ENCODE measurements at places on chromosomes 5 and 9.

- no peaks in the 10 kb centered on the region for H3K27me3 ChIP-seq
- H3K4me3 ChIP-seq: no peak overlapping the region
- H3K27ac ChIP-seq: no peak overlapping the region
- no peaks in the 10 kb centered on the region for H3K36me3 ChIP-seq
Measured at GRCh38 chr5:98796197-98796972, 22.9 kb downstream of the RGMB start.

DNA sequence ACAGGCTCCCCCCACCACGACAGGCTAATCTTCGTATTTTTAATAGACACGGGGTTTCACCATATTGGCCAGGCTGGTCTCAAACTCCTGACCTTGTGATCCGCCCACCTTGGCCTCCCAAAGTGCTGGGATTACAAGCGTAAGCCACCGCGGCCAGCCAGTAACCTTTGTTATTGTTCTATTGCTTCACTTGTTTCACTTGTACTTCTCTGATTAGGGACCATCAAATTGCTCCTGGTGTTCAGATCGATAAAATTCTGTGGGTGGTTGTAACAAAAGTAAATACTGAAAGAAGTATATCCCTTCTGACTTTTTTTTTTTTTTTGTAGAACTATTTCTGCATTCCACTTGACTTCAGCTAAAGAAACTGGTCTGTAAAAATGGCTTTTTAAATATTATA is 445.5 kb upstream of the CDH10 start:
- no peak for DNase-seq
- no peak overlapping the region for H3K4me3 ChIP-seq
- H3K27me3 ChIP-seq: no peaks in the 10 kb centered on the region

- no peak for DNase-seq
- no peaks in the 10 kb centered on the region for H3K27me3 ChIP-seq
- peaks cover 57% of the 10 kb centered on the region for H3K4me1 ChIP-seq
- no peak overlapping the region for H3K4me3 ChIP-seq
- no peaks in the 10 kb centered on the region for H3K36me3 ChIP-seq
- H3K27ac ChIP-seq: no peak overlapping the region
Measured at GRCh38 chr5:112270299-112271293, 148.5 kb downstream of the EPB41L4A start.

DNA sequence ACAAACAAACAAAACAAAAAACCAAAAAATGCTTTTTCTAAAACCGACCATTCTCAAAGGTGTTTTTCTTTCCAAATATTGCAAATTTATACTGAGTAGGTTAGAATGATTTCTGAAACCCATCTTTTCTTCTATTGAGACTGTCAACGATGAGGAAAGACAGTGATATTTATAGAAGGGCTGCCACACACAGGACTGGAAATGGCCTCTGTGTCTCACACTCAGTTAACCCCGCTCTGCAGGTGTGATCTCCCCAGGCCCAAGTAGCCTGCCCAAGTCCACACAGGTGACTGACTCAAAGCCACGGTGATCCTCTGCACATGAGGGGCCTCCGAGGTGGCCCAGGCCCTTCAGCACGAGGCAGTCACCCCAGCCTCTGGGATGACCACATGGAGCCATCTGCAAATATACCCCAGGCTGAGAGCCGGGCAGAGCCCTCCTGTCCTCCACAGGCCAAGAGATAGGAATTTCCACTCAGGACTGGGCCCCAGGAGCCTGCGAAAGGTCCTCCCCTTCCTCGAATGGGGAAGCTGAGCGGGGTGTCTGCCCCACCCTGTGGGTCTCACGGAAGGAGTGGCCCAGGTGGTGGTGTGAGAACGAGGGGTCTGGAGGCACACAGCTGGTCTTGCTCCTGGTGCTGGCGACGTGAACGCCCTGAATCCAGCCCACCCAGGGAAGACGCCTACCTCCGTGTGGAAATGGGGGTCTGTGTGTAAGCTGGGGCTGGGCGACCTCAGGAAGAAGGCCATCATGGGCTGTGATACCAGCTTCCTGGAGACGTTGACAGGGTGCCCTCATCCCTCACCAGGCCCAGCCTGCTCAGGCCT is 53.0 kb upstream of the PHYKPL start:
- H3K4me3 ChIP-seq: no peak overlapping the region
- DNase-seq: no peak
- no peaks in the 10 kb centered on the region for H3K27me3 ChIP-seq
- no peaks in the 10 kb centered on the region for H3K36me3 ChIP-seq

DNA sequence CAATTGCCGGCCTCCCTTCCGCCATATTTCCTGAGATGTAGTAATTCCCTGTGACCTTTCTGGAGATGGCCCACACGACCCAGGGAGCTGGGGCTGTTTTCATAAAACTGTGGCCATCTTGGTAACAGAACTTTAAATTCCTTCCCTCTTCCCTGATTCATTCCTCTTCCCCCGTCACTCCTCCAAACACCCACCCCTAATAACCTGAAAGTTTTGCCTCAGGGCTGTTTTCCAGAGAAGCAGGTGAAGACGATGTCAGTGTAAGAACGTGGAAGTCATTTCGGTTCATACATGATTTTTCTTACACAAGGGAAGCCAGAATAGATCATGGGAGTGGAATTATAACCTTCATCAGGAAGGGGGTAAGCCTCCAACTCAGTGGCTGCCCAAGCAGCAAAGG is 40.6 kb upstream of the ANKH start:
- DNase-seq: no peak
- H3K4me3 ChIP-seq: no peak overlapping the region
- H3K27ac ChIP-seq: no peak overlapping the region

GRCh38 chr9:131870156-131870555 is 130.3 kb upstream of the RAPGEF1 start:
- DNase-seq: no peak
- no peaks in the 10 kb centered on the region for H3K27me3 ChIP-seq
- no peaks in the 10 kb centered on the region for H3K36me3 ChIP-seq
- H3K4me3 ChIP-seq: no peak overlapping the region
- no peak overlapping the region for H3K27ac ChIP-seq

- DNase-seq: no peak
- no peaks in the 10 kb centered on the region for H3K4me1 ChIP-seq
- H3K27ac ChIP-seq: no peak overlapping the region
- H3K36me3 ChIP-seq: no peaks in the 10 kb centered on the region
- no peak overlapping the region for H3K4me3 ChIP-seq
- no peaks in the 10 kb centered on the region for H3K27me3 ChIP-seq
Measured at GRCh38 chr9:16982780-16983310, 112.4 kb upstream of the BNC2 start.

DNA sequence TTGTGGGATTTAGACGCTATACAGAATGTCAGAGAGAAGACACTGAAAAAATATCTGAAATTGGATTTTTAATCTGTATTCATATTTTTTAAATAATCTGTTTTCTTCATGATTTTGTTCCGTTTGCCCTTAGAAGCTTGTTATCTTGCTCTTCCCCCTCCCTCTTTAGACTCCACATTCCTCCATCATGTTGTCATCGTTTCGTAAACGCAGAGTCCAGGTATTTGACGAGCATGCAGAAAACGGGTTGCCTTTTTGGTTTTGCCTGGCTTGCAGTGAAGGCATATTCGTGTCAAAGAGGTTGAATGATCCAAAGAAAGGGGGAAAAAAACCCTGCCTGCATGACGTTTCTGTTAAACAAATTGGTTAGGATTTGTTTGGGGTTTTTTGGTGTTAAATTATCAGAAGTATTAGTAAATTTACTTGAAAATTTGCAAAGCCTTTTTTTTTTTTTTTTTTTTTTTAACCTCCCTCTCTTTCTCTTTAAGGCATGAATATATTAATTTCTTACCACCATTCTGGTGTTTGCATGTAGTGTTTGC is 2.9 kb downstream of the SPTAN1 start:
- peak overlapping the region; percentile 80 for H3K27ac ChIP-seq
- 0 out of 2 replicates have a peak, but pooled peaks cover 2% of the 10 kb centered on the region for H3K36me3 ChIP-seq
- DNase-seq: no peak
- H3K4me3 ChIP-seq: peak overlapping the region; percentile 73

DNA sequence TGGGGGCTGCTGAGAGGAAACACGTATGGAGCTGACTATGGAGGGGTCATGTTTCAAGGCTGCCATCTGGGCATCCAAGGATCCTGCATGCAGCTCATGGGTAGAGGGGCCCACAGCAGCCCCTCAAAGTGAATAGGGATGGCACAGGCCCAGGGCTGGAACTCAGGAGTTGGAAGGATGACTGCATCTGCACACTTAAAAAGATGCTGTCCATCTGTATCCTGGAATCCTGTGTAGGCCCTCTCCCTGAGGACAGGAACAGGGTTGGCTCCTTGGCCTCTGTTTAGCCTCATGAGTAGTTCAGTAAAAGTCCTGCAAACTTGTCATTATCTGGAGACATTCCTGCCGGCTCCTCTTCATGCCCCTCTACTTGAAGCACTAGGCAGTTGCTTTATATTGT is 4.0 kb downstream of the BNIP1 start:
- H3K4me1 ChIP-seq: peaks cover 16% of the 10 kb centered on the region
- no peak overlapping the region for H3K4me3 ChIP-seq
- H3K27me3 ChIP-seq: no peaks in the 10 kb centered on the region
- DNase-seq: no peak
- peaks cover 23% of the 10 kb centered on the region for H3K36me3 ChIP-seq

DNA sequence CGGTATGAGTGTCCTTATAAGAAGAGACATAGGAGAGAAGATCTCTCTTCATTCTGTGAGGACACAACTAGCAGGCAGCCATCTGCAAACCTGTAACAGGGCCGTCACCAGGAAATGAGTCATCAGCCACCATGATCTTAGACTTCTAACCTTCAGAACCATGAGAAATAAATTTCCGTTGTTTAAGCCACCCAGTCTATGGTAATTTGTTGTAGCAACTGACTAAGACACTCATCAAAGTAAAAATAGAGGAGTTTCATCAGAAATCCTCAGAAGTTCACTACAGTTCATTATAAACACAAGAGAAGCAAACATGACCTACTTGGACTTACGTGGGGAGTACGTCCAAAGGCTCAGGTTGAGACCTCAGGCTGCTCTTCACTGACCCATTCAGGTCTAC is 357.7 kb downstream of the SEMA5A start:
- H3K4me3 ChIP-seq: no peak overlapping the region
- no peak for DNase-seq
- no peaks in the 10 kb centered on the region for H3K36me3 ChIP-seq
- no peaks in the 10 kb centered on the region for H3K4me1 ChIP-seq

DNA sequence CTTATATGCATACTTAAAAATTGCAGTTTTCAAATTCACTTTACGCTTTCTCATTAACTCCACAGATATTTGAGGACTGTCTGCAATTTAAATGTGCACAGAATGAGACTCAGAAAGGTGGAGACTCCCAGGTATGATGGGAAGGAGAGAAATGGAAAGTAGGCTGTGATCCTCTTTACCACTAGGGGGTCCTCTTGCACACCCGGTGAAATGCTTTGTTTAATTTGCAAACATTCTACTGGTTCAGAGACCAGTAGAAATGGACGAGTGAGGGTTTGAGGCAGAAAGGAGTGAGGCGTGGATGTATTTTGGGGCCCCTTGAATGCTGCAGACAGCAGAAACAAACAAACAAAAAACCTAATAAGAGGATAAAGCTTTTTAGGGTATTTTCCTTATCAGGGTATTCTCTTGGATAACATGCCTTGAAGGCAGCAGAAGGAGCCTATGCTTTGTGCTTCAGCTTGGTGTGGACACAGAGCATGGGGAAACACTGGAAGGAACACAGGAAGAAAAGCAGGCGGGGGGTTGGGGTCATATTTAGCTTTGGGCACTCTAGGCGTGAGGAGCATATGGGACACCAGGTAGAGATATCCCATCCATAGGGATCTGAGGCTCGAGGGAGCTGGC is 410.1 kb downstream of the DMRT2 start:
- no peak overlapping the region for H3K27ac ChIP-seq
- no peak overlapping the region for H3K4me3 ChIP-seq
- no peaks in the 10 kb centered on the region for H3K27me3 ChIP-seq
- peak; percentile 76 for DNase-seq

DNA sequence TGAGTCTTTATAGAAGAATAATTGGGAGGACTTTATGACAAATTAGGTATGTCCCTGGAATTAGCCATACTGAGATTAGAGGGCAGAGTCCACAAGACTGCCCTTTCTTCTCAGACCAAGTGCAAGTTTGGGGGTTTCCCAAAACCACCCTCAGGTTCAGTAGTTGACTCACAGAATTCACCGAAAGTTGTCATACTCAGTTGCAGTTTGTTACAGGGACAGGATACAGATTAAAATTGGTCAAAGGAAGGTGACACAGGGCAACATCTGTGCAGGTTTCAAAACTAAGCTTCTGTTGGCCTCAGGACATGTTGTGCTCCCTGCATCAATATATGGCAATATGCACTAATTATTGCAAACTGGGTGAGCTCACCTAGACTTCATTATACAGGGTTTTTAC is 3.8 kb downstream of the RANBP17 start:
- H3K4me3 ChIP-seq: no peak overlapping the region
- DNase-seq: no peak
- no peaks in the 10 kb centered on the region for H3K27me3 ChIP-seq
- H3K4me1 ChIP-seq: no peaks in the 10 kb centered on the region

DNA sequence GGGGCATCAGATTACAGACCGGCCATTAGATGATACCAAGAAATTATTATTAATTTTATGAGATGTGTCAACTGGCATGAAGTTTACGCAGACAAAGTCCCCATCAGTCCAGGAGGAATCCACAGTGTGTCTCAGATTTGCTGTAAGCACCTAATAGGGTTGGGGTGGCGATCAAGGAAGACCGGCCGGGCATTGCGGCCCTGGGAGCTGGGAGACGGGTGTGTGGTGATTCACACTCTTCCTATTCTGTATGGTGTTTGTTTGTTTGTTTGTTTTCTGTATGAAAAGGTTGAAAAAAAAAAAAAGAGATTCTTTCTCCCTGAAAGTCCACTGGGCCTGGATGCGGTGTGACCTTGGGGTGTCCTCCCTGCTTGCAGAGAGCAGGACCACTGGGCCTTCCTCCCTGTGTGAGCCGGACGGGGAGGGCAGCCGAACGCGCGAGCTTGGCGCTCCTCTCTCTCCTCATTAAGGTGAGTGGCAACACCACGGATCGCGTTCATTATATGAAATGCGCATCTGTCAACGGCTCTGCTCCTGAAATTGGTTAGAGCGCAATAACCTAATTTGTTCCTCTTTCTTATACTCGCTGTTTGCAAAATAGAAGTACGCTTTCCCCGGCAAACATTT is 15.1 kb downstream of the RASGEF1C start:
- no peaks in the 10 kb centered on the region for H3K27me3 ChIP-seq
- H3K4me1 ChIP-seq: no peaks in the 10 kb centered on the region
- H3K36me3 ChIP-seq: no peaks in the 10 kb centered on the region

- no peaks in the 10 kb centered on the region for H3K36me3 ChIP-seq
- H3K27ac ChIP-seq: no peak overlapping the region
- no peak for DNase-seq
Measured at GRCh38 chr5:14526493-14526892, 55.1 kb upstream of the OTULINL start.

DNA sequence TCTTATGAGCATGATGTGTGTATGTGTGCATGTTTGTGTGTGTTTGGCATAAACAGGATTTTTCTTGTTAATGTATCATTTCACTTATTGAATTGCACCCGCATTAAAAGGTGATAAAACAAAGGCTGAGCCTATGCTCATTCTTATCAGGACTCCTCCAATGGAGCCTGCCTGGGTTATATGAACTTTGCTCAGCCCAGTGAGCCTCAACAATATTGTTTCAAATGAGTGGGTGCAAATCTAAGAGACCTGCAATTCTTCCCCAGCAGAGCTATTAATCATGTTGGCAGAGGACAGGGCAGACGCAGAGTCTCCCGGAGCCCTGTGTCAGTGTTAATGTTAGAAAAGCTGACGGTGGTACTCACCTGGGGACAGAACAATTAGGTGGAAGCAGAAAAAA is 71.6 kb downstream of the SH3RF2 start:
- no peaks in the 10 kb centered on the region for H3K27me3 ChIP-seq
- no peak overlapping the region for H3K27ac ChIP-seq
- H3K4me1 ChIP-seq: peaks cover 6% of the 10 kb centered on the region
- no peak overlapping the region for H3K4me3 ChIP-seq

- no peak overlapping the region for H3K4me3 ChIP-seq
- no peaks in the 10 kb centered on the region for H3K36me3 ChIP-seq
- DNase-seq: no peak
- no peak overlapping the region for H3K27ac ChIP-seq
Measured at GRCh38 chr5:91018200-91018599, 364.9 kb downstream of the ARRDC3 start.

Data from Karpas-422 (cell line).